ENCODE measurements at places on chromosomes 13 and 19.

- DNase-seq = no peak
These were observed 920 bp upstream of the TIMM13 start for GRCh38 chr19:2428321-2428690.

- DNase-seq = no peak
These were observed 86.3 kb downstream of the LRCH1 start for GRCh38 chr13:46639033-46639981.

DNA sequence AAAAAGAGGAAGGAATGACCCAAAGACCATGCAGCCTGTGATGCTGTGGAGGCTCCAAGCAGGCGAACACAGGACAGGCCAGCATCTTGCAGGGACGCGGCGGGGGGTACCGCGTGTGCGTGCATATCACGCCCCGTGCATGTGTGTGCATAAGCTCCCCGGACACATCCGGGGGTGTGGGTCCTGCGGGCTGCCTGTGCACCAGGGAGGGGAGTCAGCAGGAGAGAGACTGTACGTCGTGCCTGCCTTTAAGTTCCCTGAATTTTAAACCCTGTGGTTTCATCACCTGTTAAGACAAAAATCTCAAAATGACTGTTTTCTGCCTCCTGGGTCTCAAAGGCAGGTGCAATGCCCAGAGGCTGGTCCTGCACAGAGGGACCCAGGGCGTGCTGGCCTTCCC, 16.6 kb downstream of the ADAT3 start:
- no peak for DNase-seq

DNA sequence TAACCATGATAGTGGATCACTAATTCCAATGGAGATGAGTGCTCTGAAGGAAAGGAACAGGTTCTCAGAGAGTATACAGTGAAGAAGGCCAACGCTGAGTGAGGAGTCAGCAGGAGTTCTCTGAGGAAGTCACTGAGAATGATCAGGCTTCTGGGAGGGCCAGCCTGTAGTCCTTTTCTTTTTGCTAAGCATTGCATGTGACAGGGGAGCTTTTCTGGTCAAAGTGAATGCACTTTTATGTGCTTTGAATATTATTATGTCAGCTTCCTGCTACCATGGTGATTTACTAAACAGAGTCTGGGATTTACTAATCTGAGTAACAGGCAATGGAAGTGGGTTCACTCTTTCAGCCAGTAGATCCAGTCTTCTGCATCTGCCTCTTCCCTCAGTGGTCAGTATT, 81.1 kb upstream of the SERP2 start:
- no peak for DNase-seq

DNA sequence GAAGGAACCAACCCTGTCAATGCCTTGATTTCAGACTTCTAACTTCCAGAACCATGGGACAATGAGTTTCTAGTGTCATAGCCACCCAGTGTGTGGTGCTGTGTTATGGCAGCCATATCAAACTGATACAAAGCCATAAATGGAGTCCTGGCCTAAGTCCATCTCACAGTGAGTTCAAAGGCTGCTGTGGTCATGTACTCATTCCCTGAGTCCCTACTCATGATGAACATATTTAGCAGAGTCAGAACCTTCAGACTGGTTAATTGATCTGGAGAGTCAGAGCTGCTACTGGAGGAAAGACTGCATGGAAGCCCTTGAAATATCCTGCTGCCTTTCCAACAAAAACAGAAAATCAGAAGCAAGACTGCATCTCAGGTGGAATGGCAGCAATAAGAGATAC, 39.2 kb upstream of the CSNK1A1L start:
- DNase-seq = no peak

- no peak for DNase-seq
These were observed 13.5 kb downstream of the TSHZ3 start for GRCh38 chr19:31335716-31336115.

Measured in activated CD4-positive, alpha-beta T cell treated with anti-CD3 and anti-CD28 coated beads for 48 hours (primary cell).